ENCODE measurements at places on chromosomes 12 and 14.

GRCh38 chr12:100987552-100988521, 193.3 kb downstream of the ANO4 start:
- DNase-seq, result no peak

DNA sequence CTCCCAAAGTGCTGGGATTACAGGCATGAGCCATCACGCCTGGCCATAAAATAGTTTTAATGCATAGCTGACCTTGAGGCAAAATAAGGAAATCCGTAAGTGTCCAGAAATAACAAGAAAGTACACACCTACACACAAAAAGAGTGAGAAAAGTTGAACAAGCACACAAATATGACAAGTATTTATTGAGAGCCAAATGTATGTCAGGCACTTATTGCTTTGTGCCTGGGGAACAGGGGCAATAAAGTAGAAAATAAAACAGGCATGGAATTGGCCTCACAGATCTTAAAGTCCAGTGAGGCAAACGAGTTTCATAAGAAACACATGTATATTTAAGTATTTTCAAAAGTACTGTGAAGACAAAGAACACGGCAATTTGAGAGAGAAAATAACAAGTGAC, 103.7 kb downstream of the ERGIC2 start:
- no peak for DNase-seq

DNA sequence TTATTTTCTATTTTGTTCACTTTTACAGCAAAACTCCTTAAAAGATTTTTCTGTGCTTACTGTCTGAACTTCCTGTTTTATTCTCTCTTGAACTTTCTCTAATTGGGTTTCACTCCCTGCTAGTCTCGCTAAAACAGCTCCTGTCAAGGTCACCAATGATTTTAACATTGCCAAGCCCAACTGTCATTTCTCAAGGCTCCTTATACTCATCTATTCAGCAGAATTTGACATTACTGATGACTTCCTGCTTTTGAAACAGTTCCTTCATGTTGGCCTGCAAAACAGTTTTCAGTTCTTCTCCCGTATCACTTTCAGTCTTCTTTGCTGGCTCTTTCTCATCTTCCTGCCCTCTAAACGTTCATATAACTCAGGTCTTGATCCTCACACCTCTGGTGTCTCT, 268.5 kb upstream of the USP15 start:
- DNase-seq, result no peak

DNA sequence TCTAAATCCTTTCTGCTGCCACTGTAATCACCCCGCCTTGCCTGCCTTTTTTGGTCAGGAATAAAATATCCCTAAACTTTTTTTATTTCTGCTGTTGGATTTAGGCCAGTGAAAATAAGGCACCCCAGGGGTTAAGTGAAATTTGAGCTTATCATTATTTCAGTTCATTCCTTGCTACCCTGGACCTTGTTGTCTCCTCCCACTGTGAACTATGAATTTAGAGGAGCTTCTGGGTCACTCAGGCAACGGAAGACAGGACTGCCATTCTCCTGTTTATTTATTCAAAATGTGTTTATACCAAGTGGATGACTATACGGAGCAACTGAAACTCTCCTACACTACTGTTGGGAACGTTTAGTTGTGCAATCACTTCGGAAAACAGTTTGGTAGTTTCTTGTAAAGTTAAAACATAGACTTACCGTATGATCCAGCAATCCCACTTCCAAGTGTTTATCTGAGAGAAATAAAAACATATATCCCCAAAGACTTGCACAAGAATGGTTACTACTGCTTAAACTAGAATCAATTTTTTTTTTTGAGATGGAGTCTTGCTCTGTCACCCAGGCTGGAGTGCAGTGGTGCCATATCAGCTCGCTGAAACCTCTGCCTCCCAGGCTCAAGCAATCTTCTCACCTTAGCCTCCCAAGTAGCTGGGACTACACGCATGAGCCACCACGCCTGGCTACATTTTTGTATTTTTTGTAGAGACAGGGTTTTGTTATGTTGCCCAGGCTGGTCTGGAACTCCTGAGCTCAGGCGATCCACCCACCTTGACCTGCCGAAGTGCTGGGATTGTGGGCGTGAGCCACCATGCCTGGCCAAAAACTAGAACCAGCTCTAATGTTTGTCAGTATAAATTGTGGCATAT, 2.3 kb upstream of the TRAFD1 start:
- DNase-seq, result no peak

DNA sequence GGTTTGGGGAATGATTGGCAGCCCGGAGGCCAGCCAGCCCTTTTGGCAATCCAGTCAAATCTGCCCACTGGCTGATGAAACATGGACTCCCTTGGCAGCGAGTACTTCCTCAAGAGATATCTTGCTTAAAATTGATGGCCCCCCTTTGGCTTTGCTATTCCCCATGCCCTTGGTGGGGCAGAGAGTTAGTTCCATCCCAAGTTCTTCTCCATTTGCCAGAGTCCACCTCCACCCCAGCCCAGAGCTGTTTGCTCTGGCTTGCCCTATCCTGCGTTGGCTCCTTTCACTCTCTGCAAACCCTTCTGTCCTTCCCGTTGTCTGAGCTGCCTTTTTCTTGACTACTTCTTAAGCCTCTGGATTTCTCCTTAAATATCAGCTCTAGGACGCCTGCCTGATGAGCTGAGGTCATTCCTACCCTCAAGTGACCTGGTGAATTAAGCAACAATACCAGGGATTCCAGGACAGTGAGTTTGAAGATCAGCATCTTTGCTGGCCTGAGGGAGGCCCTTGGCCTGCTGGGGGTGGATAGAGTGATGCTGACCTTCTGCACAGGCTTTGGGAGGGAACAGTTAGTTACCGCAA, 212.0 kb downstream of the CACNA1C start:
- DNase-seq, result no peak

DNA sequence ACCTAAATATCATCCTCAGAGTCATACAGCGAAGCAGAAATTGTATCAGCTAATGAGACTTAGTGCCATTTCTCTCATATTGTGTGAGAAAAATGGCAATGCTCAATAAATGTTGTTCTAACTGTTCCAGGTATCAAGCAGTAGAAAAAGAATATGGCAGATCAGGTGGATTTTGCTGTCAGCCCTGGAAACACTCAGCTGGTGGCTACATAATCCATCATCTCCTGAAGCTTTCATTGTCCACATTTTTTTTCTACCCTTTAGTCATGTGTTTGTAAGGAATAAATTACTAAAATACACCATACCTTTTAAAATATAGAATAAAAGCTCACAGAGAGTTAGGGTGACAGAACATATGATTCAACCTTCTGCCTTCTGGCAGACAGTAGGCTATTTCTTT, 840.3 kb downstream of the DIO2 start:
- no peak for DNase-seq

DNA sequence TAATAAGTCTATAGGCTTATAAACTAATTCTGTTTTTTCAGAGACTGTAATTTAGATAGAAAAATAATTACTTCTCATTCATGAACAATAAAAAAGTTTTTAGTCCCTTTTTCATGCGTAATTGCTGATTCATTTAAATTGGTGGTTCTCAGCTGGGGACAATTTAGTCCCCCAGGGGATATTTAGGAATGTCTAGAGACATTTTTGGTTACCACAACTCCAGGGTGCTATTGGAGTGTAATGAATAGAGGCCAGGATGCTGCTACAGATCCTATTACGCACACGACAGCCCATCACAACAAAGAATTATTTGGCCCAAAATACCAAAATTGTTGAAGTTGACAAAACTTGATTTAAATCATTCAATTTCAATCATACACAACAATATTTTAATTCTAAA, 22.8 kb upstream of the VCPKMT start:
- DNase-seq, result no peak

DNA sequence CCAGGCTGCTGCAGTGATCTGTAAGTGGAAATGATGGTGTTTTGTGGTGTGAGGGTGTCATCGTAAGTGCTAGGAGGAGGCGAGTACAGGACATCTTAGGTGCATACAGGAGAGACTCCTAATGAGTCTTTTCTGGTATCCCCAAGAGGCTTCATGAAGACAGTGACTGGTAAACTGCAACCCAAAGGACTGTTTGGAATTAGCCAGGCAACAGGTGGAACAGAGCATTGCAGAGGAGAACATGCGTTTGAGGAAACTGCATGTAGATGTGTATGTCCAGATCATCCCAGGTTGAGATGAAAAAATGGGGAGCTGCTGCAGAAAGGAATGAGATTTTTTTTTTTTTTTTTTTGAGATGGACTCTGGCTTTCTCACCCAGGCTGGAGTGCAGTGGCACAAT, 5.4 kb downstream of the ACAD10 start:
- DNase-seq, result no peak

- DNase-seq, result no peak
These were observed 1.1 kb downstream of the ARHGAP5 start for GRCh38 chr14:32078023-32078857.

- DNase-seq, result no peak
These were observed 64.9 kb downstream of the DDX51 start for GRCh38 chr12:132079200-132079599.

- no peak for DNase-seq
These were observed 890.2 kb downstream of the FLRT2 start for GRCh38 chr14:86420131-86420530.

- DNase-seq, result no peak
These were observed 47.1 kb upstream of the OVCH1 start for GRCh38 chr12:29544428-29545101.

GRCh38 chr12:63045020-63045860, 105.8 kb downstream of the AVPR1A start:
- DNase-seq, result no peak

GRCh38 chr14:77641534-77642341, 25.3 kb upstream of the SPTLC2 start:
- DNase-seq, result no peak

- DNase-seq, result no peak
These were observed 166.7 kb upstream of the SYT1 start for GRCh38 chr12:78697817-78698415.

DNA sequence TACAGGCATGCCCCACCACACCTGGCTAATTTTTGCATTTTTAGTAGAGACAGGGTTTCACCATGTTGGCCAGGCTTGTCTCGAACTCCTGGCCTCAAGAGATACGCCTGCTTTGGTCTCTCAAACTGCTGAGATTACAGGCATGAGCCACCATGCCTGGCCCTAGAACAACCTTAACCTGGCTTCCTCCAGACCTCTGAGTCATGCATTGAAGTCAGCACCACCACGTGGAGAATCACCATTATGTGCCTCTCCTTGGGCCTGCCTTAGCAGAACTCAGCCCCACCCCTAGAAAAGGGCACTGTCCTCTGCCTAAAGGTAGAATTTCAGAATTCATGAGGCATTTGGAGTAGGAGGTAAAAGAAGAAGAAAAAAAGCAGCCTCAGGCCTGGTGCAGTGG, 49.0 kb downstream of the LIMA1 start:
- DNase-seq, result no peak

- DNase-seq, result no peak
These were observed 97.1 kb upstream of the PLEKHG7 start for GRCh38 chr12:92605621-92606170.

DNA sequence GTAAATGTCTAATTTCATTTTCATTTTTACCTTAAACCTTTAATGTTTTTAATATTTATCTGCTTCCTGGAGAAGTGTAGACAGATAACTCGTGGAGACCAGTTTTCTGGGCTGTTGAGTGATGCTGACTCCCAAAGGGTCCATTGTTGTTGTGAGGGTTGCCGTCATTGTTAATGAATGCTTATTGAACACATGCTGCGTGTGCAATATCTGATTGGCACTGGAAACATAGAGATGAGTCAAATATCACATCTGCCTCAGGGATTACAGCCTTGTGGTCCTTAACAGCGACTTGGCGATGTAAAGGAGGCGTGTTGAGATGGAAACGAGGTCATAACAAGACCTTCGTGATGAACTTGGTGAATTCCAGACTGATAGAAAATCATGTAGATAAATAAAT, 85.9 kb downstream of the FBXW8 start:
- no peak for DNase-seq
